OCI-LY7 (cell line): ENCODE measurements at places on chromosomes 12 and 14. TPM values are rescaled to one million over a fixed set of nuclear protein-coding genes. Genes with fewer than 3 reads are reported as not detected.

Gene PPP1R36
- not detected in 2 replicates for total RNA-seq

GRCh38 chr14:67464377-67464776 lies 24.1 kb downstream of the TMEM229B start:
- DNase-seq = no peak

Gene DAO
- total RNA-seq = not detected in 2 replicates

GRCh38 chr14:93155667-93156066 lies 29.0 kb downstream of the MOAP1 start:
- no peak for DNase-seq

Gene LRP1-AS
- total RNA-seq = not detected in 2 replicates

DNA sequence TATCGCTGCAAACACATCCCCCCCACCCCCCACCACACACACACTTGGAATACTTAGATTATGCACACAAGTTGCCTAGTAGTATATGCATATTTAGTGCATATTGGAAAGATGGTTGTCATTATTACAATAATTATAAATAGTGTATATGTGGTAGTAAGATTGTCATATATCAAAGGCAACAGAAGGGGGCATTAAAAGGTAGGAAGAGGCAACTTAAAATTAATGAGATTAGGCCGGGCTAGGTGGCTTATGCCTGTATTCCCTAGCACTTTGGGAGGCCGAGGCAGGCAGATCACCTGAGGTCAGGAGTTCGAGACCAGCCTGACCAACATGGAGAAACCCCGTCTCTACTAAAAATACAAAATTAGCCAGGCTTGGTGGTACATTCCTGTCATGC lies 52.1 kb downstream of the GSC start:
- no peak for DNase-seq

Gene ADCY6
- total RNA-seq = not detected in 2 replicates

Gene KRT7
- 1.9 TPM in 1 of 2 replicates, not detected in the other for total RNA-seq

DNA sequence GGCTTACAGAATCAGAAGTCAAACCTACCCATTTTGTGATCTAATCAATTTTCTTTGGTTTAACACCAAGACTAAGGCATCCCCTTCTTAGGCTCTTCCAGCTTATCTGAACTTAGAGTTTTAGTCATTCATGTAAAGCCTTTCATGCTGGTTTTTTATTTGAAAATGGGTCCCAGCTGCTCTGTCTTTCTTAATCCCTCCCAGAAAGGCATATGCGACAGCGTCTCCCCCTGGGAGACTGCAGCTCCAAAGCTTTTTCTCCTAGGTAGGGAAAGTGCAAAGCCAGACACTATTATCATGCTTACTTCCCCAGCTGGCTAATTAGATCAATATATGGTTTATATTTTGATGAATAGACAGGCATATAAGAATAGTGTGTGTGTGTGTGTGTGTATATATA lies 96.6 kb upstream of the E2F7 start:
- DNase-seq = no peak

DNA sequence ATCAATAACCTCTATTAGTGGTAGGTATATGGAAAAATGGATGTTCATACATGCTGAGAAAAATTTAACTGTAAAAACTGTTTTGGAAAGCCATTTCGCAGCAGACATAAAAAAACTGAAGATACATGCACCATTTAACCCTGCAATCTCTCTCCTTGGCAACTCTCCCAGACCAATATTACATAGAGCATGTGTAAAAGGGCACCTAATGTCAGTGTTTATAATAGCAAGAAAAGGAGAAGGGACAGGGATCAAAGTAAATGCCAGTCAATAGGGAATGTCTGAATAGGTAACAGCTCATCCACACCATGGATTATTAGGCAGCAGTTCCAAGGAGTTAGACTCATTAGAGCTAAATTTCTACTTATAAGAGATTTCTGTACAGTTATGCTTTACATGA lies 77.2 kb downstream of the BTG1 start:
- no peak for DNase-seq
